ENCODE measurements at places on chromosomes 1 and 21. TPM values are rescaled to one million over a fixed set of nuclear protein-coding genes. Genes with fewer than 3 reads are reported as not detected.

Gene FCRL6
- total RNA-seq = 0.11 TPM

DNA sequence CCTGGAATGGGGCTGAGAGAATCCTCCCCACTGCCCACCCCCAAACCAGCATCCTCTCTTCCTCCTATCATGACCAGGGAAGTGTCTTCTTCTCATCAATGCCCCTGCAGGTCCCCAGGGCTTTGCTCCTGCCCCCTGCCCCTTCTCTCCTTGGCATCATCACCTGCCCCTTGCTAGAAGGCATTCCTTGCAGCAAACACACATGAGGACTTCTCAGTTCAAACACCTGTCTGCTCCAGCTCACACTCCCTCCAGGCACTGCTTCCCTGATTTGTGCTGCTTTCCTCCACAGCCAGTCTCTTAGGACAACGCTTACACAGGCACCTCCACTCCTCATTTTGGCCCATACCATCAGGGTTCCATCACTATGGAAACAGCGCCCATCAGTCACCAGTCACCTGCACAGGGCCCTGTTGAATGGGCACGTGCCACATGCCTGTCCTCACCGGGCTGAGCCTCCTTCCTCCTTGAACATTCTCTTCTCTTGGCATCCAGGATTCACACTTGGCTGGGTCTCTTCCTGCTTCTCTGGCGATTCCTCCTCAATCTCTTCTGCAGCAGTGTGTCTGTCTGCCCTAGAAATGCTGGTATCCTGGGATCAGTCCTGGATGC is 81.9 kb upstream of the EDN2 start:
- no peak overlapping the region for H3K27ac ChIP-seq
- no peak overlapping the region for H3K4me3 ChIP-seq
- no peaks in the 10 kb centered on the region for H3K4me1 ChIP-seq

DNA sequence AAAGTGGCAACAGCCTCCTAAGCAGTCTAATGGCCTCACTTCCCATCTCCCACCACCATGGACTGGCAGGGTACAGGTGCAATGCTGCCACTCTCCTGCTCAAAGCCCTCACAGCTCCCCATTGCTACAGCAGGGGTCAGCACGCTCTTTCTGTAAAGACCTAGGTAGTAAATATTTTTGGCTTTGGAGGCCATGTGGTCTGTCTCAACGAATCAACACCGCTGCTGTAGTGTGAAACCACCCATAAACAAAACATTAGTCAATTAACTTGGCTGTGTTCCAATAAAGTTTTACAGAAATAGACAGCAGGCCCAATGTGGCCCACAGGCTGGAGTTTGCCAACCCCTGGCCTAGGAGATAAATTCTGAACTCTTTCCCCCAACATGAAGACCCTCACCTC is 44.6 kb upstream of the TMEM125 start:
- H3K36me3 ChIP-seq = no peaks in the 10 kb centered on the region
- no peaks in the 10 kb centered on the region for H3K27me3 ChIP-seq
- no peak for DNase-seq
- no peaks in the 10 kb centered on the region for H3K4me1 ChIP-seq
- no peak overlapping the region for H3K4me3 ChIP-seq

DNA sequence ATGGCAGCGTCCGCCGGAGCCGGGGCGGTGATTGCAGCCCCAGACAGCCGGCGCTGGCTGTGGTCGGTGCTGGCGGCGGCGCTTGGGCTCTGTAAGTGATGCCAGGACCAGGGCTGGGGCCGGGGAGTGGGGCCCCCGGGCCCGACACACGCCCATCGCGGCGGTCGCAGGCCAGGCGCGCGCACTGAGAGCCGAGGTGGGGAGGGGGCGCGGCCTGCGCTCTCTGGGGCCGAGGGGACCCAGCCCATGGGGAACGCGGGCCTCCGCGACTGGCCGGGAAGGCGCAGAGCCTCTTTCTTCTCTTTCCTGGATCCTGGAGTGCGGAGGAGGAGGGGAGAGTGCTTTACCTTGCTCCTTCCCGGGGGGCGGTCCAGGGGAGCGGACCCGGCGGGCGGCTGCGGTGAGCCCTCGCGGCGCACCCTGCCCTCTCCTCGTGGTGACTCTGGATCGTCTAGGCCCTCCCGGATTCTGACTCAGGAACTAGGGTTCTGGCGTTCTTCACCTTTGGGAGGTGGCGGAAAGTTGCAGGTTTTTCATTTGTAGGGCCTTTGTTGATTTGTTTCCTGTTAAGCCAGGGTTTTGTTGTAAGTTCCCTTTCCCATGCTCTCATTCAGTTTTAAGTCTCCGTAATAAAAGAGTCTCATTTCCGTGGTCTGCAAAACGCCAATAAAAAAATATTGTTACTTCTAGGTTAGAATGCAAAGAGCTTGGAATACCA is 529 bp downstream of the MPZL1 start:
- H3K27me3 ChIP-seq = no peaks in the 10 kb centered on the region
- H3K4me3 ChIP-seq = peak overlapping the region; percentile 75
- DNase-seq = peak; percentile 56
- H3K4me1 ChIP-seq = no peaks in the 10 kb centered on the region

DNA sequence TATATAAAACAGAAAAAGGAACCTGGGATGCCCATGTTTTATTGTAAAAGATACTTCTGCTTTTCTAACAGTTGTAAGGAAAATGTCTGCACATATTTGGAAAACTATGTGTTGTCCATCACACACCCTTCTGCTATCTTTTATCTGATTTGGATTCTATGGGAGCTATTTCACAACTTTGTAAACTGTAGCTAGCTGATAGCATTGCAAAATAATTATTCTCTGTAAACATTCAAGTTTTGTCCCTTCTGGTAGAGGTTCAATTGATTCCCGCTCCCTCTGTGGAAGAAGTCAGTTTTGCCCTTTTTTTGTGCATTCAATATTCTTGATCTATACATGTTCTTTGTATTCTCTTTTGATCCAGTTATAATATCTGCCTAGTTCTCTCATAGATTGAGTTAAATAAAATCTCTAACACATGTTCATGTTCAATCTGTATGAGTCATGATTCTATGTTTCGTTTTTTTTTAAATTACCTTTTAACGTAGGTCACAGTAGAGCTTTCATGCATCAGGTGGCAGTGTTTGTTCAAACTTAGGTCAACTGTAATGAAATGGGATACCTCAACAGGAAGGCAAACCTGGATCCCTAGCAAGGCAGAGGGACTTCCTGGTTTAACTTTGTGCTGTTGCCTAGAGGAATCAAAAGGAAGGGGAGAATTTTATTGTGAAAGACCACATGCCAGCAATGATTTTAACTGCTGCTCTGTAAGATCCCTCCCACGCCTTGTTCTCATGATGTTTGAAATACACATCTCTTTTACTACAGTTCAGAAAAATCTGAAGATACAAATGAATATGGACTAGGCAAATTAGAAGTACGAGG is 26.0 kb upstream of the BCL9 start:
- peaks cover 19% of the 10 kb centered on the region for H3K4me1 ChIP-seq
- no peaks in the 10 kb centered on the region for H3K36me3 ChIP-seq
- H3K4me3 ChIP-seq = no peak overlapping the region

DNA sequence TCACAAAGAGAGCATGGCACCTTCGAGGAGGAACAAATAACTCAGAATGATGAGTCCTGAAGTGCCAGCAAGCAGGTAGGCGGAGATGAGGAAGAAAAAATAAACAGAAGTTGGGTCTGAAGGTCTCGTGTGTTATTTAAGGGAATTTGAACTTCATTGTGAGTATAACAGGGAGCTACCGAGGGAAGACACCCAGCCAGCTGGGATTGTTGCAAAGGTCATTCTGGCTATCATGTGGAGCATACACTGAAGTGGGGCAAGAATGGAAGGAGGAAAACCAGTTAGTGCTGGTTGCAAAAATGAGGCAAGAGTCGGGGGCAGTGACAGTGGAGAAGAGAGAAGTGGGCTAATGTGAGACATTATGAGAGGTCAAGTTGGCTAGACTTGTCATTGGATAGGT is 53.6 kb upstream of the RAP1A start:
- no peaks in the 10 kb centered on the region for H3K27me3 ChIP-seq
- no peak overlapping the region for H3K27ac ChIP-seq
- H3K36me3 ChIP-seq = no peaks in the 10 kb centered on the region
- no peak for DNase-seq

All from adrenal gland (tissue), 19 donors.